ENCODE measurements at places on chromosomes 4 and X.

DNA sequence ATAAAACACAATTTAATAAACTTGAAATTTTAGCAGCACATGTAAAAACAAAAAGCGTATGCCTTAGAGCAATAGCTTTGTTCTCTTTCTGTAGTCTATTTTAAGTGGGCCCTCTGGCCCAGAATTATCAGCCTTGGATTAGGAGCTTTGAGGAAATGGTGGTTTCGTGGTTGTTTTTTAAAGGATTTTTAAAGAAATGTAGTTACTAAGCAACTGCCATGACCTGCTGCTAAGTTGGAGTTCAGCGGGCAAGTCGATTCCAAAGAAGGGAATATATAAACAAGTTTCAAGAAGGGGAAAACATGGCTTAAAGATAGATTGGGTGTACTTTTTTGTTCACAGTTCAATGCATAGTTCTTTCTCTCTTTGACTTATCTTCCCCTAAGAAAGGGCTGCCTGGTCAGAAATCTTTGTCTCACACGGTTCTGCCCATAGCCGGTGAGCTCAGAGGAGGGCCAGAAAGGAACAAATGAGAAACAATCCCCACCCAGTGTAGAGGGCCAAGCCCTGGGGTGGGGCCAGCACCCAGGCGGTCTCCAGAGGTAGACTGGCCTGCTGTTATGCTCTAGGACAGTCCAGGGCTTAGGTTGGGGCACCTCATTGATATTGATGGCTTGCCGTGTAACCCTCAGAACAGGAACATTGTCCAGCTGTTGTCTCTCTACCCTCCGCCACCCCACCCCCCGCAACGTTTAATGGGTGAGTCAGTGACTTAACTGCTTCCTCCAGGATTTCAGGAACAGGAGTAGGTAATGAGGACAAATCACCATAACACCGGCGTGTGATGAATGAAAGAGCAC is 32.5 kb downstream of the DLG3 start:
- no peak for DNase-seq

DNA sequence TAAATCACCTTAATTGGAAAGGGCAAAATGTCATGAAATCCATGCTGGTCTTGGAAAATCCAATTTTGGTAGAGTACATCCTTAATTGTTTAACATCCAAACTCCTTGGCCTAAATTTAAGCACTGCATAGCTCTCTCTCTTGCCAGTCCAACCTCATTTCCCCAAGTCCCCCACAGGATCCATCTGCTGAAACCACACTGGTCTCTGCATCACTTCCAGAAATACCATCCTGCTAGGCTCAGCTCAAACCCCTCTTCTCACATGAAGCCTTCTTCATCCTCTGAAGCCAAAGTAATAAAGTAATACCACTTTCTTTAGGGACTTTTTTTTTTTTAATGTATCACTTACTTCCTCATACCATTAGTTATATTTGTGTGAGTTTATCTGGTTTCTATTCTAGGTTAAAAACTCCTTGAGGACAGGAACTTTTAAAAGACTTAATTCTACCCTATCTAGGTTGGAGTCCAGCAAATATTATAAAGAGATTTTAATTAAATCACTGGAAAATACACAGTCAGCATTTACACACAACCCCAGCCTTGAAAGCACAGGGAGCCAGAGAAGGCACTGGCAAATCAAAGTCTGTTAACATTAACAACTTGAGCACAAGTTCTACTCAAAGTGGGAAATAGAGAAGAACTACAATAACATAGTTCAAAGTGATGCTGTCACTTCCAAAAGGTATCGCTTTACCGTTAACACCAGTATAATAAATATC is 16.7 kb upstream of the KLF3 start:
- DNase-seq: no peak

DNA sequence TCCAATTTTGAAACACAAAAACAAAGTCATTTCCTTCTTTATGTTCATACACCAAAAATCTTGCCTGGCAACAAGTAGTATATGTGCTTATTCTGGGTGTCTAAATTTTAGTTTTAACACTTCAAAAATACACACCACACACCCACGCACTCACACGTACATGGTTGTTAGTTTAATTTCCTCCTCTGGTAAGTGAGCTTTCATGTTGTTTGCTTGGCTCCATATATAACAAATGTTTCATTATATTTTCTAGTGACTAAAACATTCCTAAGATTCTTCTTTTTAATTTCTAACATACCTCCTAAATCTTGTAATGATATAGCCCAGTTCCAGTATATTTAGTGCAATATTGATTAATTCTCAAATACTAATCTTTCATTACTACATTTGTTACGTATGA is 80.9 kb downstream of the PRDM5 start:
- DNase-seq: no peak

DNA sequence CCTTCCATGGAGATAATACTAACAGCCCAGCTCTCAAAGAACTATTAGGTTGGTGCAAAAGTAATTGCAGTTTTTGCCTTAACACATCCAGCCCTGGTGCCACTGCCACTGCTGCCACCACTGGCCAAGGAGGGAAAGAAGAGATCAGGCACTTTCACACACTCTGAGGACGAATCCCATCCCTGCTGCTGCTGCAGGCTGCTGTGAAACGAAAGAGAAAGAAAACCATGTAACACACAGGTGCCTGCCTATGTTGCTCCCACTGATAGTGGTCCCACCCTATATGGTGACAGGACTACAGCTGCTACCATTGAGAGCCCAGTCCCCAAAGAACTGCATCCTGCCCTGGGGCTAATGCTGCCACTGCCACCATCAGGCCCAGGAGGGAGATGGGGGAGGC is 35.1 kb downstream of the TMLHE start:
- DNase-seq: no peak

DNA sequence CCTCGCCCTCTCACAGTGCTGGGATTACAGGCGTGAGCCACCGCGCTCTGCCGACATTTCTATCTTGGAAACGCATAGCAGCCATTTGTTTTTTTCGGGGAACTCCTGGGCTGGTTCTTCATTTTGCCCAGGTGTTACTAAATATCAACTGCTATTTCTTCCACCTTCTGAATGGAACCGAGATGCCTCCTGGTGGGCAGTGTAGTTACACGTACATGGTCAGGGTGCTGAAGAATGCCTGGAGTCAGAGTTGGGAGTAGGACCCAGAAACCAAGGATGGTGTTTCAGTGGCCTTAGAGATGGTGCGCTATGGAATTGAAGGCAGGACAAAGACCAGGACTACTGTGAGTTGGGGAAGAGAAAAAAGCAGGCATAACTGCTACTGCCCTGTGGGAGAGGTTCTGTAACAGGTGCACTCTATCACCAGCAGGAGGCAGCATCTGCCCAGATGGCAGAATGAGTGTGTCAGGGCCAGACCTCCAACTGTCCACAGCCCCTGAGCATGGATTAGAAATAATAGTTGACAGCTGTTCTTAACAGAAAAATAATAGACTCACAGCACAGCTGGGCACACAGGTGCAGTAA is 81.7 kb downstream of the ZC4H2 start:
- DNase-seq: no peak

DNA sequence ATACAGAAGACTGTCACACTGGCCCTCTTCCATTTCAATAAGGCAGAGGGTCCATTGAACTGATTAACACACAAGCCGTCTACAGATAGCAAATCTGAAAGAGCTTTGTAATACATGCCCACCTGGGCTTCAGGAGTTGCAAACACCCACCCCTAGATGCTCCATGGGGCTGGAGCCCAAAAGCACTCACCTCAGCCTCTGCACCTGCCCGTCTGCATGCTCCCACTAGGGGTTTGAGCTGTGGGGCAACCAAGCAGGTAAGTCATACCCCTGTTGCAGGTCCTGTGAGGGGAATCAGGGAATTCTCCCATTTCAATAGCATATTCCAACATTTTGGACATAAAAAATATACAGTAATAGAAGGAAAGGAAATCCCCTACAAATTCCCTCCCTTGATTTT is 243.0 kb upstream of the KCNIP4 start:
- no peak for DNase-seq

- no peak for DNase-seq
These were observed 12.9 kb downstream of the DCAF8L1 start for GRCh38 chrX:27968352-27968751.

DNA sequence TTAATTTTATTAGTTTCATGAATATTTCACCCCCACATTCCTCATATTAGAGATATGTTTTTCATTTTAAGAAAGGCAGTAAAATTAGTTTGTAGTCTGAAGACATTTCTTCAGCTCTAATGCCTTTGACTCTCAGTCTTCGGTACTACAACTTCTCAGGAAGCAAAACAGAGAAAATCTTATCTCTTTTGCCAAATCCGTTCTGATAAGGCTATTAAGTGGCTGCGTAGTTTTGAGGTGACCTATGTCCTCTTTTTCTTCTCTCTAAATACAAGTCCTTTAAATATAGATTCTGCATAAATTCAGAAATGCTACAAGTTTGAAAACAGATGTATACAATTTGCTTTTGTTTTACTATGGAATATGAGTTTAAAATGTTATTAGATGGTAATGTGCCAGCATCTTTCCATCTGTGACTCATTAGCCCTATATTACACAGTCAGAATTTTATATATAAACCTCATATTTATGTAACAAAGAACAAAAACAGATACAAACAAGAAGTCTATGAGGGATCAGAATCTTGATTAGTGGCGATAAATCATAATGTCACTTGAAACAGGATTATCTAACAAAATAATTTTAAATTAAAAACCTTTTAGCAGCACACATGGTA is 181.2 kb upstream of the ETNPPL start:
- no peak for DNase-seq

- no peak for DNase-seq
These were observed 4.0 kb upstream of the HSPA4L start for GRCh38 chr4:127778102-127778501.

GRCh38 chrX:19774905-19775304 is 112.5 kb downstream of the SH3KBP1 start:
- DNase-seq: no peak

- DNase-seq: no peak
These were observed 909 bp upstream of the PRKG2 start for GRCh38 chr4:81215931-81216330.

DNA sequence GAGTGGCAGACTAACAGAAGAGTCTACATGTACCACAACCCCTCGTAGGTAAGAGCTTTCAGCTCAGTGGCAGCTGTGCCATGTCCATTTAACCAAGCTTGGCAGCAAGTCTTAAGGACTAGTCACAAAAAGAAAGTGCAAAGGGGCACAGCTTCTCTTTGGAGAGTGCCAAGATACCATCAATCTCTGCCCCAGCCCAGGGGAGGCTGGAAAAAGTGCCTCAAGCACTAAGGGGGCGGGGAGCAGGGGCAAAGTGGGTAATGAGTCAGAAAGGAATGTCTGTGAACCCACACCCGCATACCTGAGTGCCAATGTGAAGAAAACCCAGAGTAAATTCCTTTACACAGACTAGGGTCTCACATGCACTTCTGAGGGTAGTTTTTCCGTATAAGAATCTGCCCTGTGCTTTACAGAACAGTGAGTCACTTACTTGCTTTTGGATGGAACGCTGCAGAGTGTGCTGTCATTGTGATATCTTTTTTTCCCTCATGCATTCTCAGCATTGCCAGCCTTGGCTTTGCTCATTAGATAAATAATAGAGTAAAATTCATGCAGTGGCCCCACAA is 219.8 kb downstream of the ZNF674 start:
- no peak for DNase-seq

- DNase-seq: no peak
These were observed 427.5 kb downstream of the BCOR start for GRCh38 chrX:39670281-39670680.

GRCh38 chr4:153483432-153484418 is 17.6 kb downstream of the TMEM131L start:
- no peak for DNase-seq

DNA sequence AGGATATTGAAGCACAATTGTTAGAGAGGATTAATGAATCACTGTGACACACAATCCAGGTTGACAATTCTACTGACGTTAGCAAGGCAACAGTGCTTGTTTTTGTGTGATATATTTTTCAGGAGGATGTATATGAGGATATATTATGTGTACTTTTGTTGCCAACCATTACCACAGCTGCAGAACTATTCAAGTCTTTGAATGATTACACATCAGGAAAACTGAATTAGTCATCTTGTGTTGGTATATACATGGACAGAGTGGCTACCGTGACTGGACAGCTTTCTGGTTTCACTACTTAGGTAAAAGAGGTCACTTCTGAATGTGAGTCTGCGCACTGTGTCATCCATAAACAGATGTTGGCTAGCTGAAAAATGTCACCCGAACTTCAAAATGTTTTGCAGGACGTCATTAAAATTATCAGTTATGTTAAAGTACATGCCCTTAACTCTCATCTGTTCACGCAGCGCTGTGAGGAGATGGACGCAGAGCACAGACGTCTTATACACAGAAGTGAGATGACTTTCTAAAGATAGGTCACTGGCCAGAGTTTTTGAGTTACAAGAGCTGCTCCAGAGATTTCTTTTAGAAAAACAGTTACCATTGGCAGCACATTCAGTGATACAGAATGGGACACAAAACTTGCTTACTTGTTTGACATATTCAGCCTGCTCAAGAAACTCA is 69.0 kb downstream of the MRPL1 start:
- DNase-seq: no peak

DNA sequence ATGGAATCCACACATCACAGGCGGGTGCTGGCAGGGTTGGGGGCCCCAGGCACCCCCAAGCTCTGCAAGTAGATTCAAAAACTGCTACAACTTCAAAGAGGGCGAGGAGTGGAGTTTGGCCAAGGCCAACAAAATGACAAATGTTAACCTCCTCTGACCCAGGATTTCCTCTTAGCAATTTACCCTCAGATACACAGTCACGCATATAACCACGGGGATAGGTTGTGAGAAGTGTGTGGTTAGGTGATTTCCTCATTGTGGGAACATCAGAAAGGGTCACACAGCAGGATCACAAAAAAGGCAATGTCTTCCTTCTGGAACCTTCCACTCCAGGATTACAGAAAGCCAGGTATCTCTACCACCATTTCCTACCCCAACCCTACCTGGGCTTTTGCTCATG is 62.4 kb downstream of the C4orf50 start:
- no peak for DNase-seq

DNA sequence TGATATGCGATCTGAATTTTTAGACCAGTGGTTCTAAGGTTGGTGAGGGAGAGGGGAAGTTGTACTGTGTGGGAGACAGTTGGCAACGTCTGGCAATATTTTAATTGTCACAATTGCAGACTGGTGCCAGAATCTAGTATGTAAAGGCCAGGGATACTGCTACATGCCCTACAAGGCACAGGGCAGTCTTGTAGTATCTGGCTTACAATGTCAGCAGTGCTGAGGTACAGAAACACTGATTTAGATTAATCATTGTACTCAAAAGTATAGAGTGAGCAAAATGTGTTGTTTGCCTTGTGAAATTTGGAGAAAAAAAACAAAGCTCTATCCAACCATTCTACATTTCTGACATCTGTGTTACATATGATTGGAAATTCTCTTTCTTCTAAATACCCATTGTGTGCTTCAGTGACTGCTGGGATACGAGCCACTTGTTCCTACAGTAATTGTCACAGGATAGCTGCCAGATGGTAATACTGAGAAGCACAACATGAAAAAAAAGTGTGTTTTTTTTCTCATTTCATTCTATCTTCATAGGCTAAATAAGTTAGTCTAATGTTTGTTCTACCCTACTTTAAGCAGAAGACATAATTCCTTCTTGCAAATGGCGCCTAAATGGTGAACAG is 526.7 kb upstream of the AGA start:
- DNase-seq: no peak

Data from SIG-M5 (cell line).